ENCODE measurements at places on chromosomes 3 and 15.

DNA sequence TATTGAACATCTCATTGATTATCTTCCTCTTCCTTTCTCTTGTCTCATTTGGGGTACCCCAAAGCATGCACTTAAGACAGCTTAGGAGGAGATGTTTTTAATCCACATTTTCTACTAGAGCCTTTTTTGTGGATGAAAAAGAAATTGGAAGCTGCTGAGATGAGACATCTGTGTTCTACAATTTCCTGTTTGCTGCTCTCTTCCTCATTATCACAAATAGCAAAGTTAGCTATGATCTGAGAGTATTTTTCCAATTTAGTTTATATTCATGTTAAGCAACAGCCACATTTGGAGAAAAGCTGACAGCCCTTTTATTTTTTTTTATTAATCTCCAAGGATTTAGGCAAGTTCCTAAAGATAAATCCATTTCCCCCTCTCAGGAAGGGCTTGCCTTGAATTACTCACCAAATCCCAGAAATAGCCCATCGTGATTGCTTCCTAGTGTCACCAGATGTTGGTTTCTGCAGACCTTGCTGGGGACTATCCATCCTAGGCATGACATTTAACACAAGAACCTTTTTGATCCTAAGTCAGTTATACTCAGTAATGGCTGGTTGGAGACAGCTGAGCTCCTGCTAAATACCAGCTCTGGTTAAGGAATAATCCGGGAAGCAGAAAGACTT lies 70.8 kb upstream of the FILIP1L start:
- no peak for DNase-seq

GRCh38 chr3:36796161-36796560 lies 31.8 kb upstream of the DCLK3 start:
- DNase-seq = no peak

GRCh38 chr3:102394517-102394916 lies 40.3 kb upstream of the ZPLD1 start:
- no peak for DNase-seq

- no peak for DNase-seq
Observed at GRCh38 chr3:83729576-83729975, 1229.2 kb upstream of the CADM2 start.

- DNase-seq = peak; percentile 26
Observed at GRCh38 chr3:96813820-96814650, at the start of gene EPHA6. Gene EPHA6 (plus strand): TSS chr3:96814594.

Measured in transverse colon (tissue), 4 donors.